ENCODE measurements at places on chromosomes 3 and 15.
A peak's percentile ranks its signal among the peaks of the same experiment; 100 is the strongest.

GRCh38 chr3:39907981-39908380, 98.6 kb downstream of the MYRIP start:
- no peak for DNase-seq

GRCh38 chr3:157133434-157134320, 26.3 kb downstream of the CCNL1 start:
- no peak for DNase-seq

GRCh38 chr3:32181796-32182195, 56.7 kb upstream of the CMTM8 start:
- DNase-seq, result no peak

DNA sequence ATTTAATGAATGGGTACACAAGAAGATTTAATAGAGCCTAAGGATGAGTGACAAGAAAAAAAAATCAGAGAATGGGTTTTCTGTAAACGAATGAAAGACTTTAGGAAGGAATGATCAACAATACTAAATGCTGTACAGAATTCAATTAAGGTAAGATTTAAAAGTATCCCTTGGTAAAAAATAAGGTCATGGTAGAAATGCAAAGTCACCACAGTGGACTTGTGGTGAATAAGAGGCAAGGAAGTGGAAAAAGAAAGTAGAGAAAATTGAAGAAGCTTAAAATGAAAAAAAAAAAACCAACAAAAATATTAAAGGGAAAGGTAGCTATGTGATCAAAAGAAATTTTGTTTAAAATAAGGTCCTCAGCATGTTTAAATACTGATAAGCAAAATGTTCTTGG, 82.4 kb downstream of the PLSCR2 start:
- no peak for DNase-seq

- DNase-seq, result no peak
These were observed 58.0 kb downstream of the CGGBP1 start for GRCh38 chr3:88000853-88001252.

DNA sequence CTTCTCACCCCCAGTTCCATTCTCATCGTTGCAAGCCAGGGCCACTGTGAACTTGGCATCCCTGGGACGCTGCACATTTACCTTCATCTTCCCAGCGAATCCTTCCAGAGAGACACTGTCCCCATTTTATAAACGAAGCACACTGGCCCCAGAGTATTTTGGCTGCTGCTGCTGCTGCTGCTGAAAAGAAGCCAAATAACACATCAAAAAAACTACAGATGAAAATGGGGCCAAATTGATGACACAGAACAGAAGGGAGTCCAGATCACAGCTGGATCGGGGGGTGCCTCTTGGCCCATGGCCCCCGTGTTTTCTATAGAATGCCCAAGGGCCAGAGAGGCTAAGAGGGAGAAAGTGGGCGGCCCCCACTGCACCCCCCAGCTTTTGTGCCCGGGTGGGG, 221.0 kb upstream of the IGF1R start:
- DNase-seq, result no peak

- DNase-seq, result no peak
These were observed 27.7 kb downstream of the CHDH start for GRCh38 chr3:53818221-53819162.

DNA sequence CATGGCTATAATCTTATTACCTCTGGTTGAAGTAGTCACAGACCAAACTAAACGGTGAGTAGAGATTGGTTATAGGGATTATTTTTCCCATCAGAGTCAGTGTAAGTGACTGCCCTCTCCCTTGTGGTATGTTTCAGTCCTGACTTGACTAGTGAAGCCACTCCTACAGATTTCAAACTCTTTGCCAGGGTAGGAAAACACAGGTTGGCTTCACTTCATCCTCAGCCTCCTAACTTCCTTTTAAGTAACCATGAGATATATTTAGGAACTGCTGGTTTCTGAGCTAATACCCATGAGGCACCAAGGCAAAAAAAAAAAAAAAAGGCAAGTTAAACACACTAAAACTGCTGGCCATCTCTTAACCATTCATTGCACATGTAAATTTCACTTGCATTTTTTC, 349.2 kb upstream of the MCTP2 start:
- DNase-seq, result no peak

DNA sequence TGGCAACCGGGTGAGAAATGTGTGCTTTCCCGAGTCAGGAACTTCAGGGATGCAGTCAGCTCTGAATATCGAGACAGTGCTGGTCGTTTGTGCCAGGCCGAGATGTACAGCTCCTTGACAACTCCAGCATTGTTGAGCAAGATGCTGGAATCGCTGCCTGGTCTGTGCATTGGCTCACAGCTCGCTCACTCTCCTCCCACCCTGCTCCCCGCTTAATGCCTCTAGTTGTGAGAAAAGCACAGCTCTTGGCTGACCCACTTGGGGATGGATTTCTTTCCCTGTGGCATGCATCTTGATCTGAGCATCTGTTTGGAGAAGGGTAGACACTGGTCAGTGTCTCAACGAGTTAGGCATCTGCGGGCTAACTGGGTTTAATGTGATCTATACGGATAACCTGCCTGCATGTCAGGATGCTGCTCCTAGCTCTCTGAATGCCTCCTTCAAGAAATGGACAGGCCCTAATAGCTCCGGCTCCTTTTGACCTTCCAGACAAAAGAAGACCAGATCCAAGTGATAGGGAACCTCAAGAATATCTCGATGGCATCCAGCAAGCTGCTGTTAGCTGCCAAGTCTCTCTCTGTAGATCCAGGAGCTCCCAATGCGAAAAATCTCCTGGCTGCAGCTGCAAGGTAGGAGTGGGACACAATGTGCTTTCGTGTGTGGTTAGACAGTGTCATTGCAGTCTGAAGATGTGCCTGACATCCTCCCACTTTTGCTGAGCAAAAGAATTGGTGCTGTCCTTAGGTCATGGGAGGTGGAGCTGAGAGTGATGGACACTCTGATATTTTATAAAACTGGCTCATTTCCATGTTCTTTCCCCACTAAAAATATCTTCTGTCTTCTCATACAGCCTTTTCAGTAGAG, 302.2 kb upstream of the TPM1 start:
- DNase-seq, result no peak

GRCh38 chr15:44535523-44536301, 1.2 kb upstream of the EIF3J start:
- DNase-seq, result peak; percentile 57

DNA sequence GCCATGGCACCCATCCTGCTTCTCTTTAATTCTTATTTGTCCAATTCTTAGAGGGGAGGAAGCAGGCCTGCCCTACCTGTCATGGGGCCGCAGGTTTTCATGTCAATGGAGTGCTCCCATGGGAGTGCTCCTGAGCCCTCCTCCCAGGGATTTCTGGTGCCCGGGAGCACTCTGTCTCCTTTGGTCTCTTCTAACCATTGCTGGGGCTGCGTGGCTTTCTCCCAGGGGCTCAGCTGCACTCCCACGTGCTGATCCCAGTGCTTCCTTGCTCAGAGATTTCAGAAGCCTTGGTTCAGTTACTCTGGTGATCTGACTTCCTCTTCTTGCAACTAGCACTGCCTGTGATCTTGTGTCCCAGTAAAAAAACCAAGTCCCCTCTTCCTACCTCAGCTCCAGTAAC, 68.0 kb upstream of the ARL8B start:
- DNase-seq, result no peak

GRCh38 chr15:73866481-73866880, 6.9 kb upstream of the TBC1D21 start:
- no peak for DNase-seq

DNA sequence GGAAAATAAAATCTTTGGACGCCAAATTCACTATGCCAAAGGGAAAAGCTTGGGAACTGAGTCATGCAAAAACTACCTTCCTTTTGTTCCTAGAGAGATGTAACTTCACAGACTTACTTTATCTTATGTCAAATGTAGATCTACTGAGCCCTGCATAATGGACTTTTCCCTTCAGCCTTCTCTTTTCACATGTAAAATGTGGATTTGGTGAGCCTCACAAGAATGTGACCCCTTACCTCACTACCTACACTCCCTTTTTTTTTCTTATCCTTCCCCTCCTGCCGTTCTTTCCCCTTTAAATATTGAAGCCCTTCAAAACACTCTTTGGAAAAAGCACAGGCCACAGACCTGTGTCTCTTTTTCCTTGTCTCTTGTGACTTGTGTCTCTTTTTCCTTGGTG, 14.0 kb upstream of the PCCB start:
- DNase-seq, result no peak

GRCh38 chr3:28586325-28586724, 237.7 kb upstream of the AZI2 start:
- no peak for DNase-seq

GRCh38 chr3:169545606-169546005, 117.9 kb downstream of the MECOM start:
- no peak for DNase-seq

- no peak for DNase-seq
These were observed 12.9 kb downstream of the VPS18 start for GRCh38 chr15:40906991-40907802.

DNA sequence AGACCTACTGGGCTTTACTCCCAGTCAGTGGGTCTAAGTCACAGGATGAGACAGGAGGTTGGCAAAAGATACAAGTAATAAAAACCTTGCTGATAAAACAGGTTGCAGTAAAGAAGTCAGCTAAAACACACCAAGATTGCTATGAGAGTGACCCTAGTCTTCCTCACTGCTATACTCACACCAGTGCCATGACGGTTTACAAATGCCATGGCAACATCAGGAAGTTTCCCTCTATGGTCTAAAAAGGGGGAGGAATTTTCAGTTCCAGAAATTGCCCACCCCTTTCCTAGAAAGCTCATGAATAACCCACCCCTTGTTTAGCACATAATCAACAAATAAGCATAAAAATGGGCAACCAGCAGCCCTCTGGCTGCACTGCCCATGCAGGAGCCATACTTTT, 966.7 kb upstream of the ROBO1 start:
- no peak for DNase-seq

- no peak for DNase-seq
These were observed 101.3 kb downstream of the WDR76 start for GRCh38 chr15:43928152-43928551.

Data from activated naive CD8-positive, alpha-beta T cell treated with anti-CD3 and anti-CD28 coated beads, Interleukin-2, amount 10 ng/mL, durations not matched to agents 7 days and 5 days (primary cell).